CD4-positive, alpha-beta T cell treated with Interferon gamma for 1 hour (primary cell): ENCODE measurements at places on chromosomes 16 and 17.

- peak; percentile 64 for DNase-seq
Observed at GRCh38 chr17:65055708-65056638, 567 bp downstream of the GNA13 start.

DNA sequence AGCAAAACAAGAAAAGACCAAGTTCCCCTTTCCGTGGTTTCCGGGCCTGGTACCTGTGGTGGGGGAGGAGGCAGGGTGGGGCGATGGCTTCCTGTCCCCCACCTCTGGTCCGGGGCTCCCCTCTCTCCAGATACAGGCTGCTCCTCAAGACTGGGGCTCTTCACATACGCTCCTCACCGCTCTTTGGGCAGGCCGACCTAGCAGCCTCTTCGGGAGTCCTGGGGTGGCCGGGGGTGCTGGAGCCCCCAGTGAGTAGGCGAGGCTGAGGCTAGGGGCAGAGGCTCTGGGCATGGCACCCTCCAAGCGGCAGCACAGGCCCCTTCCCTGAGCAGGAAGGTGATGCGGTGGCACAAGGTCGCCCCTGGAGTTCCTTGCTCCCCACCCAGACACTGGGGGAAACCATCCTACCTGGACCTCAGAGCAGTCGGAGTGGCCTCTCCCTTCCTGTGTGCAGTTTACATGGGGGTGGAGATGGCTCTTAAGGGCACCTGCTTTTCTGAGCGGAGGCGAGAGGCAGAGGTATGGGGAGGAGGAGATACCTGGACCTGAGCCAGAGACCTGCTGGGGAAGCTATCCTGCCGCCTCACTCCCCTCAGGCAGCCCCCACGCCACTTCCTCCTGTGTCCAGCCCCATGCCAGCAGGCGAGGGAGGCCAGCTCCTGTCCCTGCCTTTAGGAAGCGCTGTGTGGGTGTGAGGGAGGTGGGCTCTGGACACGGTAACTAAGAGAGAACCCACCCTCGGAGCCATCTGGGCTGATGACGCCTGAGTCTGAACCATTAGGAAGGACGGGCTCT lies 891 bp downstream of the CORO1A start:
- DNase-seq = peak; percentile 84

DNA sequence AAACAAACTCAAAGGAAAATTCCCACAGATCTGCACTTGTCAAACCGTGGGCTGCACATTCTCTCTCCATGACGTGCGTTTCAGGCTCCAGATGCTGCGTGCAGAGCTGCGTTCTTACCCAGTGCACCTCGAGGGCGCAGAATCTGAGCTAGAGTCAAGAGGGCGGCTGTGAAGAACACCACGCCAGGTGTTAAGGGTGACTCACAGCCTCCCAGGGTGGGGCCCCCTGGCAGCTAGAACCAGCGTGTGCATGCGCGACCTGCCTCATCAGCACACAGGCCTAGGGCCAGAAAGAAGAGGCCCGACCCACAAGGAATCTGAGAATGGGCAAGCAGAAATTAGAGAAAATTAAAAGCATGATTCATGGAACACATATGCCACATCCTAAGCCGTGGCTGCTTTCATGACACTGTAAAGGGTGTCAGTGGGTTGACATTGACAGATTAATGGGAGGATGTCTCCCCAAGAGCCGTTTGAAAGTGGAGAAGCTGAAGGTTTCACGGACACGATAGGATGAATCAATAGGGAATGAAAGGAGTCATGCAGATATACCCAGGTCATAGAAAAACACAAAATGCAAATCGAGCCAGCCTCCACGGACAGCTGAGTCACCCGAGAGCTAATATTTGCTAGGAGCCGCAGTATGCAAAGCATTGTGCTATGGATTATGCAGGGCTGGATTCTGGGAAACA lies 29.0 kb downstream of the MARCHF10 start:
- DNase-seq = no peak

- DNase-seq = no peak
Observed at GRCh38 chr17:78993241-78993956, 13.7 kb upstream of the LGALS3BP start.

DNA sequence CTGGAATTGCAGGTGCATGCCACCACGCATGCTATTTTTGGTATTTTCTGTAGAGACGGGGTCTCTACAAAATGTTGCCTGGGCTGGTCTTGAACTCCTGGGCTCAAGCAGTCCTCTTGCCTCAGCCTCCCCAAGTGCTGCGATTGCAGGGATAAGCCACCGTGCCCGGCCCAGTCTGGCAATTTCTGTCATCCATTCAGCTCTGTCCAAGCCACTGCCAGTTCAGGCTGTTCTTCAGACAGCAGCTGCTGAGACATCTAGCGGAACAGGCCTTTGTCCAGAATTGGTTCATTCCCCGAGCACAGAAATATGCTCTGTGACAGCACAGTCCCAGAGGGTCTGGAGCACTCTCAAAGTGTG lies 5.4 kb downstream of the SLC47A1 start:
- DNase-seq = no peak
